ENCODE measurements at places on chromosomes 16 and 17. TPM values are rescaled to one million over a fixed set of nuclear protein-coding genes. Genes with fewer than 3 reads are reported as not detected.

The CTRB2 gene
- not detected for total RNA-seq

The HSPB9 gene
- total RNA-seq: 0.10 TPM

The ZG16B gene
- 0.59 TPM for total RNA-seq

The CD19 gene
- 0.40 TPM for total RNA-seq

The ZNF768 gene
- 37.4 TPM for total RNA-seq

The TSPAN10 gene
- total RNA-seq: 0.69 TPM

The CES1 gene
- total RNA-seq: 7.5 TPM

The SPPL2C gene
- not detected for total RNA-seq

The NTN3 gene
- total RNA-seq: 3.0 TPM

The HOXB8 gene
- total RNA-seq: 110 TPM

The CHRNE gene
- 0.69 TPM for total RNA-seq

The ODAD4 gene
- 2.0 TPM for total RNA-seq

The KRT31 gene
- total RNA-seq: not detected

The CCL7 gene
- not detected for total RNA-seq

The ARHGDIG gene
- 24.9 TPM for total RNA-seq

The MT1M gene
- 4.3 TPM for total RNA-seq

The GNPTG gene
- 81.4 TPM for total RNA-seq

The PABPN1L gene
- total RNA-seq: not detected

The WNK4 gene
- total RNA-seq: 11.2 TPM

The HS3ST3A1 gene
- 2.1 TPM for total RNA-seq

The ACACA gene
- total RNA-seq: 62.3 TPM

The CCL5 gene
- total RNA-seq: 0.83 TPM

The IRX5 gene
- 2.1 TPM for total RNA-seq

The MYH13 gene
- not detected for total RNA-seq

Data from spinal cord (tissue), 10 donors.